Activated CD4-positive, alpha-beta T cell treated with anti-CD3 and anti-CD28 coated beads for 1 hour (primary cell): ENCODE measurements at places on chromosomes 16 and 17.

GRCh38 chr17:2406271-2406902, 5.5 kb upstream of the MNT start:
- no peak for DNase-seq

- no peak for DNase-seq
Measured at GRCh38 chr17:21174713-21175112, 39.2 kb downstream of the TMEM11 start.

- no peak for DNase-seq
Measured at GRCh38 chr17:60358606-60359225, 33.2 kb downstream of the USP32 start.

- DNase-seq, result no peak
Measured at GRCh38 chr17:67461228-67461780, 84.2 kb downstream of the PITPNC1 start.

DNA sequence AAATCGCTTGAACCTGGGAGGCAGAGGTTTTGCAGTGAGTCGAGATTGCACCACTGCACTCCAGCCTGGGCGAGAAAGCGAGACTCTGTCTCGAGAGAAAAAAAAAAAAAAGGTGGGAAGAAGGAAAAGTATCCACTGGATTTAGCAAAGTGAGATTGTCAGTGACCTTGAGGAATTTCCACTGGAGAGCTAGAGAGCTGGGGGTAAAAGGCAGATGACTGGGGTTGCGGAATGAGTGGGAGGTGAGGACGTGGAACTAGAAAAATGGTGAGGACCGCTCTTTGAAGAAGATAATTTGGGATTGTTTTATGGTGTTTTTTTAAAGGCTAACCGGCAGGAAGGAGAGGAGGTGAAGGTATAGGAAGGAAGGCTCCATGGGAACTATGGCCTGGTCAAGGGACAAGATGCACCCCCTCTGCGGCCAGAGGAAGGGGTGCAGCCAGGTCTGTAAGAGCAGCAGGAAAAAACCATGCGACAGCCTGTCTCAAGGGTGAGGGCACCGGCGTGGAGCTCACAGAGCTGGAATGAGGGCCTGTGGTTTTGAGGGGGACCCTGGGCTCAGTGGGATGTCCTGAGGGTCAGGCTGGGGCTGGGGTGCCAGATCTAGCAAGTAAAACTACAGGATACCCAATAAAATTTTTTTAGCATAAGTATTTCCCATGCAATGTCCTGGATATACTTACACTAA, 694 bp upstream of the MLST8 start:
- no peak for DNase-seq

DNA sequence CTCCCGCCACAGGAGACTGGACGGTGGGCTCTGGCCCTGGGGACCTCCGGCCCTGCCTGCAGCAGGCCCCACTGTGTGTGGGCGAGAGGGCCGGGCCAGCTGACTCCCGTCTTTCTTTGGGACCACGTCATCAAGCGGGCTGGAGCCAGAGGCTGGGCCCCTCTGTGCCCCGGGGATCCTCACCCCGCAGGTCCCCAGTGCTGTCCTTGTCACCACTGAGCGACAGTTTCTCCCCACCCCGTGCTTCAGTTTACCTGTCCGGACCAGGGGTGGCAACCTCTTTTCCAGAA, 181.9 kb upstream of the ZNF469 start:
- no peak for DNase-seq

- no peak for DNase-seq
Measured at GRCh38 chr17:28363186-28363585, 1.8 kb downstream of the SEBOX start.

GRCh38 chr17:50114849-50115357, 15.1 kb downstream of the SAMD14 start:
- DNase-seq, result no peak

DNA sequence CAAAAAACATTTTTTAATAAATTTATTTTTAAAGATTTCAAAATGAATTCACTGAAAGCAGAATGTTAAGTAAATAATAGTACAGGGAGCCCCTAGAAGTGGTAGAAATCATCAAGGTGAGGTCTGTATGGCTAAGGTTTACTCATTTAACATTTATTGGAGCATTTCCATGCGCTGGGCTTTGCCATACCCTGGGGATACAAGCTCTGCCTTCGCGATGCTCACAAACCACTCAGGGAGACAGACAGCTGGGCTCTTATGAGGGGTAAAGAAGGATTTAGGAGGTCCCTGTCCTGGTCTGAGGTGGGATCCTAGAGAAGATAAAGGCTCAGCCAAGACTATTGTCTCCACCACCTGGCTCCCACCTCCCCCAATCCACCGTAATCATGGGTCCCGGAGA, 11.3 kb upstream of the LPCAT2 start:
- DNase-seq, result no peak

DNA sequence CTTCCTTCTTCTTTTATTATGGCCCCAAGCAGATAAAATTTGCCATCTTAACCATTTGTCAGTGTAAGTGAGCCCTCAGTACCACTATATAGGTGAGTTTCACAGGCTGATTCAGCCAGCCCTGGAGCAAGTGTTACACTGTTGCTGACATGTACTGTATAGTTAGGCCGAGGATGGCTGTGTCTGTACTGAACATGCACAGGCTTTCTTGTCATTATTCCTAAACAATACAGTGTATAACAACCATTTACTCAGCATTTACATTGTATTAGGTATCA, 53.7 kb downstream of the AMFR start:
- DNase-seq, result no peak

DNA sequence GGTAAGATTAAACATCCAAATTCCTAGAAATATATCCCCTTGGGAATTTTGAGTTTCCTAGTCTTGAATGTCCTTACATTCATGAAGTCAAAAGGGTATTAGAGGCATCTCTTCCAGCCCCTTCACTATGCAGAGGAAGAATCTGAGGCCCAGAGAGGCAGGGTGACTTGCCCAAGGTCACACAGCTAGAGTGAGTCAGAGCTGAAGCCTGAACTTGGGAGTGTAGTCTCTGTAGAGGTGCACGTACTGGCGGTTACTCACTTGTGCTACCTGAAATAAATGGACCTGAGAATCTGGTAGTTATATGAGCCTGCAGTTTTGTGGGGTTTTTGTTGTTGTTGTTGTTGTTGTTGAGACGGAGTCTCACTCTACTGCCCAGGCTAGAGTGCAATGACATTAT, 164.0 kb downstream of the XYLT1 start:
- no peak for DNase-seq
